ENCODE measurements at places on chromosomes 11 and 22.

DNA sequence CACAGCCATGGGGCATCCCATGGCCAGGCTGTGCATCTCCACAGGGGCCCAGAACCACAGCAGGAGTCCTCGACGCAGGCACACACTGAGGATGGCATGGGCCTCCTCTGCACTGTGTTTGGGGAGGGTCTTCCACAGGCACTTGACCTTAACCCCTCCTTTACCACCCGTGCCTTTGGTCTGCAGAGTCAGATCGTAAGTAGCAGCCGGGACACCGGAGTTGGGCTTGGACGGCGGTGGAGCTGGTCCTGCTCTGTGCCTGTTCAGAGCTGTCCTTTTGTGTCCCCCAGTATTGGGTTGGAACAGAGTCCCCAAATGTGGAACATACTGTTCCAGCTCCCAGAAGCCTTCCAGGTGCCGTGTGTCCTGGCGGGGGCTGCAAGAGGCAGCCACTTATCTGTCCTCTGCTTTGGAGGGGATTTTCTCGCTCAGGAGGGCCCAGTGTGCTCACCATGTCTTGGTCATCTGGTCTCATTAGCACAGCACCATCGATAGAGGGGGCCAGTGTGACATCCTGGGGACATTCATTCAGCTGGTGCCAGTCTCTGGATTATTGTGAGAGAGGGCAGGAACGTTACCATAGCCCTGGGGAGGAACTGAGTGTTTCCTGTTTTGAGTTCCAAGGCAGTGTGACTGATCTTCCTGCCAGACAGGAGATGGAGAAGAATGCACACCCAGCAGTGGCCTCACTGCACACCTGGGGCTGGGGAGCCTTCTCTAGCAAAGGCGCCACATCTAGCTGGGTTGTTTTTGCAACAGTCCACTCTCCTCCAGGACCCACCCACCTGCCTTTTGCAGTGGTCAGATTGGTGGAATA is 12.4 kb downstream of the CRELD2 start:
- DNase-seq = peak; percentile 94

DNA sequence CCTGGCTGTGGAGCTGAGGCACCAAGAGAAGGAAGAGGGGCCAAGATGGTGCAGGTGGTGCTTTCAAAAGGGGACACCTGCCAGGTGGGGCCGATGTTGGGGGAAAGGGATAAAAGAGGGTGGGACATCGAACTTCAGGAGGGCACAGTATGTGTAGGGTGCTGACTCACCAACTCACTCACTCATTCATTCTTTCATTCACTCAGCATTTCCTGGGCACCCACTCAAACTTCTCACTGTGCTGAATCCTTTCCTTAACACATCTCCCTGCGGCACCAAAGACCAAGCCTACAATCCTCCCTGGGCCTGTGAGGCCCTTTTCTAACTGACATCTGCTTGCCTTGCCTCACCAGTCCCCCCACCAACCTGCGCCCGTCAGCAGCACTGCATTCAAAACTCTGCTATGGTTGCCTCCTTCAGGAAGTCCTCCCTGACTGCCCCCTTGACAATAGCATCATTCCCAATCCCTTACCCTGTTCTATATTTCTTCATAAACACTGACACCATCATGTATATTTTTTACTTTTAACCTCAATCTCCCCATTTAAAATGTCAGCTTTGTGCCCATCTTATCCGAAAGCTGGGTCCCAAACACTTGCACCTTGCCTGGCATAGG is 246.6 kb downstream of the MN1 start:
- DNase-seq = no peak

- no peak for DNase-seq
Observed at GRCh38 chr11:125694951-125695350, 14.3 kb upstream of the ACRV1 start.

DNA sequence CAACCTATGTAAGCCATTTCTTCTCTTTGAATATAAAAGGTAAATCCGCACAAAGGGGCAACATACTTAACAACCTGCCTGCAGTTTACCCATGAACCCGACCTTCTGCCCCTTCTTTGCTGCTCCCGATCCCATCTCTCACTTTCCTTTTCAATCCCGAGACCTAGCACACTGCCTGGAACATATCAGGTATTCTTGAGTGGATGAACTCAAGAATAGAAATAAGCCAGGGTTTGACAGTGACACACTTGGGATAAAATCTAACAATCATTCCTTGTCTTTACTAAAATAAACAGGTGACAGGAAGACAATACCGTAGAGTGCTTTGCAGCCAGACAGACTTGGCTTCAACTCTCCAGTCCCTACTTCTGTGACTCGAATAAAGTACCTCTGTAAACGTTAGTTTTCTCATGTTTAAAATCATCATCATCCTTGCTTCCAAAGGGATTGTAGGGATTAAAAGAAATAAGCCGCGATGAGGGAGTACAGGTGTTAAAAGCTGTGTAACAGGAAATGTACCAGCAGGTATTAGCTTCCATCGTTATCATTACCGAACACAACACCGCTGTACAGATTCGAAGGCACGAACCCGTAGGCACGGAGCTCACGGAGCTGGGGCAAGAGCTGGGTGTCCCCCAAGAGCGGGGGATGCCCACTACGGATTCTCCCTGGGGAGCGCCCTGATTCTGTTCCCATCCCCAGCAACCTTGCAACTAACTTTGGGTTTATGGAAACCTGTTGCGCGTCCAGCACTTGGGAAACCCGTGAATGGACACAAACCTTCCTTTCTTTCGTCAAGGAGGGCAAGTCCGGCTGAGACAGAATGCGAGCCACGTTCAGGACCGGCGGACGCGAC is 720 bp downstream of the UFD1 start:
- DNase-seq = no peak

- DNase-seq = no peak
Observed at GRCh38 chr11:113363996-113364641, 23.5 kb upstream of the ANKK1 start.

DNA sequence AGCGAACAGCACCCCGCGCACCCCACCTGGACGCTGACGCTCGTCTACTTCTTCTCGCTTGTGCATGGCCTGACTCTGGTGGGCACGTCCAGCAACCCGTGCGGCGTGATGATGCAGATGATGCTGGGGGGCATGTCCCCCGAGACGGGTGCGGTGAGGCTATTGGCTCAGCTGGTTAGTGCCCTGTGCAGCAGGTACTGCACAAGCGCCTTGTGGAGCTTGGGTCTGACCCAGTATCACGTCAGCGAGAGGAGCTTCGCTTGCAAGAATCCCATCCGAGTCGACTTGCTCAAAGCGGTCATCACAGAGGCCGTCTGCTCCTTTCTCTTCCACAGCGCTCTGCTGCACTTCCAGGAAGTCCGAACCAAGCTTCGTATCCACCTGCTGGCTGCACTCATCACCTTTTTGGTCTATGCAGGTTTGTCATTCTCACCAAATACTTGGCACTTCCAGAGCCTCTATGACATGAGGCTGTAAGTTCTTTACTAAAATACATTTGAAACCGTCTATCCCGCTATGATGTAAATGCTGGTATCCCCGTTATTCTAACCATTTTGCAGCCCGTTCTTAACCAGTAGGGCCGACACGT is 535 bp downstream of the AQP11 start:
- peak; percentile 6 for DNase-seq

- peak; percentile 82 for DNase-seq
Observed at GRCh38 chr22:47631571-47632102, 869.2 kb downstream of the TBC1D22A start.

DNA sequence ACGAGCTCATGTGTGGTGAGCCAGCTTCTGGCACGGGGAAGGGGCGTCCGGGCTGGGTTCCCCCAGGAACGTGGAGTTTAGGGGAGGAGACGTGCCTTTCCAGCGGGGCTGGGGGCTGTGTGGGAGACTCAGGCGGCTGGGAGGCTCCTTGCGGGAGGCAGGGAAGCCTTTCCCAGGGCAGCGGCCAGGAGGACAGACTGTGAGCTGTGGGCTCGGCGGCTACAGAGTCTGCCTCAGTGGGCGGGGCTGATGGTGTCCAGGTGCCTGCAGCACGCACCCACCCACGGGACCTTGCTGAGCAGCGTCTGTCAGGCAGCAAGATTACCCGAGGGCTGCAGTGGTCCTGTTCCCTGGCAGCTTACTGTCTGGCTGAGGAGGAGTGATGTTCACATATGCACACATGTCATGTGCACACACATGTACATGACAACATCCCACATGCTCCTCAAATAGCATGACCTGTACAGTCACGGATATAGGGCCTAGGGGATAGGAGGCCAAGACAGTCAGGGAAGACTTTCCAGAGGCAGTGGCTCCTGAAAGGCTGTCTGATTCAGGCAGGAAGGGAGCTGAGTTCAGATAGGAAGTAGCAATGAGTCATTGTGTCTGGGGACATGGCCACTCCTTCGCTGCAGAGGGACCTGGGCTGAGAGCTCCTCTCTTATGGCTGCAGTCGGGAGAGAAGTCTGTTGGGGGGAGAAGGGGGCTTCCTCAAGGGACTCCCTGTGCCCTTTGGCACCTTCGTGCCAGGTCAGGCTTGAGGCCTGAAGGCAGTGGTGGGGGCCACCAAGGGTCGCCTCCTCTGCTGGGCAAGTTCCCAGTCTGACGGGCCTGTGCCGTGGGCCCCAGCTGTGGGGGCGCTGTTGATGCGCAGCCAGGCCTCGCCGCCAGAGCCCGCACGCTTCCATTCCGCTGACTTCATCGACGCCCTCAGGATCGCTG is 23.3 kb upstream of the PPP6R3 start:
- no peak for DNase-seq

DNA sequence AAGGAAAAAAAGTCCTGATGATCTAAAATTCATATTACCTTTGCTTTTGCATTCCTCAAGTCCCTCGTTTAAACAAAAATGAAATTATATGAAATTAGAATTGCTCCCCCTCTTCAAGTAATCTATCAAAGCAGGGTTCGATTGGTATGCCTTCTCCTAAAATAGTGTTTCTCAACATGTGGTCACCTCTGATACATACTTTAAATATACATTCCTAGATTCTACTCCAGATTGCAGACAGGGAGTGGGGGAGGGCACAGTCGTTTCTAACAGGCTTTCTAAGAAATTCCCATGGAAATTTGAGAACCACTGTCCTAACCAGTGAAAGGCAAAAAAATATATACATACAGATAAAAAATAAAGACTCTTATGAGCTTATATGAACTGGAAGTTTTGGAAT is 22.6 kb upstream of the IRAG1 start:
- no peak for DNase-seq

GRCh38 chr22:32760396-32760795 is 41.1 kb upstream of the TIMP3 start:
- no peak for DNase-seq

GRCh38 chr11:110199184-110199981 is 97.0 kb downstream of the RDX start:
- DNase-seq = no peak

- DNase-seq = no peak
Observed at GRCh38 chr11:132780046-132780445, 752.3 kb downstream of the OPCML start.

- DNase-seq = no peak
Observed at GRCh38 chr11:24502425-24502824, 5.6 kb downstream of the LUZP2 start.

DNA sequence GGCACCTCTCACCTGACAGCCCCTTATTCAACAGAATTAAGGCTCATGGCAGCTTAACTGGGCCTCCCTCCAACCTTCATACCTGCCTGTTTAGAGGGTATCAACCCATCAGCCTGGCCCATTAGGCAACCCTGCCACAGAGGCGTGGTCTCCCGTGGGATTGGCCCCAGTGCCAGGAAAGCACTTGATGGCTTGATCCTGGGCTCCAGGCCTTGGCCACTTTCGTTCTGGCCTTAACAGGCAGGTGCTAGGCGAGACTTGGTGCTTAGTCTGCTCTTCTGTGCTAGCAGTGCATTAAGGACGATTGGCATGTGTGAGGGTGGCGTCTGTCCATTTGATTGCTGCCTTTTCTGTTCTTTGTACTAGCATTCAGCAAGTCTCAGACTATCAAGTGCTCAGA is 75.2 kb downstream of the CABIN1 start:
- no peak for DNase-seq

GRCh38 chr22:41480397-41480735 is 11.4 kb downstream of the ACO2 start:
- no peak for DNase-seq

GRCh38 chr11:71399341-71399740 is 48.9 kb downstream of the DHCR7 start:
- DNase-seq = no peak

DNA sequence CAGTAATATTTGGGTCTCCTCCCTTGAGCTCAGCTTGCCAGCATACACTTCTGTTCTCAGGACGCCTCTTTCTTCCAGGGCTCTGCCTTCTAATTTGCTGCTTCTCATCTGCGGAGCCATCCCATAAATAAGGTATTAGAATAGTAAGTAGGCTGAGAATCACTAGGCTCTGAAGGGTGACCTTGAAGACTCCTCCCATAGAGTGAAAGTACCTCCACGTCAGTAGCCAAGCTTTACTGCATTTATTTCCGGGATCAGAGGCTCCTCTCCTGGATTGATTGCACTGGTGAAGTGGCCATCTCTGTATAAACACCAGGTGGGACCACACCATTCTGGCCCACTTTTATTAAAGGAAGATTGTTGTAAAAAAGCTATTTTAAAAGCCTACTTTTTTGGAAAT is 315.5 kb downstream of the FAT3 start:
- DNase-seq = no peak

GRCh38 chr11:110177086-110177456 is 83.9 kb downstream of the ZC3H12C start:
- no peak for DNase-seq

GRCh38 chr11:116928102-116928777 is 90.8 kb upstream of the APOA1 start:
- peak; percentile 15 for DNase-seq

GRCh38 chr22:43772831-43773230 is 39.3 kb downstream of the EFCAB6 start:
- DNase-seq = no peak

DNA sequence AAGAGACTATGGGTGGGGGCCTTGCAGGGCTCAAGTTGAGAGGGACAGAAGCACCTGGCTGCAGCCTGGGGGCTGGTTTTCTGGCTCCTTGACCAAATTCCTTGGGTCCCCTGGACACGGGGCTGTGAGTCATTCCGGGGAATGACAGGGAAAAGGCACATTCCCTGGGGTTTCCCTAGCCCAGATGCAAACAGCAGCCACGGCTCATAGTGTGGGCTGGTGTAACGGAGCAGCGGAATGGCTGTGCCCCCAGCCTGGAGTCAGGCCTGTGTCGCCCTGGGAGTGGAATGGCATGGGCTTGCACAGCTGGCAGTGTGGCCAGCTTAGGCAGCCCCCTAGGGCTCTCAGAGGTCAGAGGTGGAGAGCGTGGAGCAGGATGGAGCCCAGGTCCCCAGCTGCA is 77.6 kb upstream of the KCNQ1OT1 start:
- peak; percentile 11 for DNase-seq

DNA sequence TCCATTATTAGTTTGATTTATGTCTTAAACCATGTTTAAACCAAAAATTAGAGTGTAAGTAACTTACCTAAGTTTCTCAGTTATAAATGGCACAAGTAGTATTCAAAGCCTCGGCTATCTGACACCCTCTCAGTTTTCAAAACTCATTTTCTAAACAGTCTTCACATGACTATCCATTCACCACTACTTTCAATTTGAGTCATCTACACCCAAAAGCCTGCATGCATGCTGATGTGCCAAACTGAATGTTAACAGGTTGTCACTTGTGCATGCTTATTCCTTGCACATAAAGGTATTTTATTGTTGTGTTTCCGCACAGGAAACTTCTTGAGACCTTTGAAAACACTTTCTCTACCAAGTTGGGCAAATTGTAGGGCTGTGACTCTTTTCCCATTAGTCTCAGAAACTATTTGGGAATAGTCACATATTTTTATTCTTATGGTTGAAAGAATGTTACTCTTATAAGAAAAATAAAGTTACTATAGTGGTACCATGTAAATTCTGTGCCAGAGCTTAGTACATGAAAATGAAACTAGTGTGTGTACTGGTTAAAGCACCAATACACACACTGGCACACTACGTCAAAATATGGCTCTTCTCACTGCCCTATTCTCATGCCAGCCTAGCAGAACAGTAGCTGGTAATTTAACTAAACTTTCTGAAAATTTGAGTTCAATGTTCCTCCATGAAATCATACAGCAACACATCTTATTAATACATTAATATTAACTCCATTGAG is 2.2 kb upstream of the OR51E2 start:
- no peak for DNase-seq

Data from RPMI8226 (cell line).